ENCODE measurements at places on chromosomes 5 and 9.
A peak's percentile ranks its signal among the peaks of the same experiment; 100 is the strongest.

- no peak for DNase-seq
These were observed 149.4 kb upstream of the MRPS30 start for GRCh38 chr5:44659334-44659733.

GRCh38 chr9:18129809-18130334, 344.1 kb upstream of the ADAMTSL1 start:
- no peak for DNase-seq

DNA sequence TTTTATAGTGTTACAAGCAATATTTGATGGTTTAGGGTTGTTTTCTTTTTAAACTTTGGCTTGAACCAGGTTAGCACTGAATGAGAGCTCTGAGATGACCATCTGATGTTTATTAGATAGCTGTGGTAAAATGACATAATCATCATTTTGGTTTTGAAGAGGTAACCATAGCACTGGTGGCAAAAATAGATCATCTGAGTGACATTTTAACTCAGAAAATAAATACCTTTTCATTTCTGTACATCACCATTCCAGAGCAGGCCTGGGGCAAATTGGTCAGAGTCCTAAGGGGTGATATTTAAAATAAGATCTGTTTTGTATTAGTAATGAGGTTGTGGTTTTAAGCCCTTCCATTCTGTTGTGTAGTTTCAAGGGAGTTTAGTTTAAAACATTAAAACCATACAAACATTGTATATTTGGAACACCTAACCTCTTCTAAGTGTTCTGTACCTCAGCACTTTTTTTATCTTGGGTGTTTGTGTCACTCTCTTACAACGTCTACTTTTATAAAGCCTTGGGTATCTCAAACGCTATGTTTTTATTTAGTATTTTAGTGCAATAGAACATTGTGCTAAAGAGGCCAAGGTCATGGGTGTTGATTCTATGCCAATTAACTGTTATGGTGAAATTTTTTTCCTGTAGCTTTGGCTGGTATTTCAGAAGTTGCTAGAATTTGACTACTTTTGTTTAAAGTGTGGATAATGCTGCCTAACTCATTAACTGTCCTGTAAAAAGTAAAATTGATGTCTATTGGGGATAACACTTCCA, 166.1 kb downstream of the CD180 start:
- DNase-seq, result no peak

GRCh38 chr5:1204693-1205242, 3.4 kb downstream of the SLC6A19 start:
- peak; percentile 8 for DNase-seq

DNA sequence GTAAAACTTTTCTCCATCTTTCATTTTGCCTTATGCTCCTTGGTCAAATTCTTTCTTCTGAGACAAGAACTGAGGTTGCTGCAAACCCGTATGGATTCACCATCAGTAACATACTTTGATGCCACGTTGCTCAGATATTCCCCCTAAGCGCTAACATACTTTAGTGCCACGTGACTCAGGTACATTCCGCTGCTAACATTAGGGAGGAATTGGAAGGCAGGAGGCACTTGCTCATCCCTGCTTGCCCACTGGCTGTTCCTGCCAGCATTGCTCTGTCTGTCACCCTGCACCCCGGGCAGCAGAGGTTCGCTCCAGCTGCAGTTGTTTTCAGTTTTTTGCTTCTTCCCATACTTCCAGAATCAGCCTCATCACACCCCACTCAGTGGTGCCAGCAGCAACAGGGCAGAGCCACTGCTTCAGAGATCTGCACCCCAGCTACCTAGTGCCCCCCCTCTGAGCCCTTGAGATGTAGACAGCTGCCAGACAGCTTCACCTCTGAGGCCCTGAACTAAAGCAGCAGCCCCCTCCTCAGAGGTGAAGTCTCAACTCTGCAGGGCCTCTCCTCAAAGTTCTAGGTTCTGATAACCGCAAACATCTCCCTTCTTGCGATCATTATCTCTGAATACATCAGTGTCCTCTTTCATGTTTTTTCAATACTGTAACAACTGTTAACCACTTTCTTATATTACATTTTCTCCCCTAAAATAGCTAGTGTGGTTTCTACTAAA, 228.0 kb upstream of the KIF2A start:
- no peak for DNase-seq

- DNase-seq, result no peak
These were observed 219.3 kb downstream of the CAAP1 start for GRCh38 chr9:26673261-26673660.

DNA sequence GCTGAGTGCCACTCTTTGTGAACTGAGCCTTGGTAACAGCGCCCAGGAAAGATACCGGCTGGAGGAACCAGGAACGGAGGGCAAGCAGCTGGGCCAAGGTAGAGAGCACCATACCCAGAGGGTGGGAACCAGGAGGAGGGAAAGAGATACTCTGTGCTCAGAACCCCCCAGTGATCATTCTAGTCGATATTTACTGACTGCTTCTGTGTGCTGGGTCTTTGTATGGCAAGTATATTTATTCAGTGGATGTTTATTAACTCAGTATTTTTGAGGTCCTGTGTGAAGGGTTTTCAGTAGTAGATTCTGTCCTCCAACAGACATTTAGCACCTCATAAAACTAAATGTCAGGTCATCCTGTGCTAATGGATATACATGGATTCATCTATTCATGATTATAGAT, 62.3 kb upstream of the RARS1 start:
- no peak for DNase-seq

- DNase-seq, result no peak
These were observed 28.1 kb downstream of the FAM114A2 start for GRCh38 chr5:154010660-154011059.

- DNase-seq, result no peak
These were observed 351.2 kb downstream of the EBF1 start for GRCh38 chr5:158748522-158748921.

GRCh38 chr5:74851684-74852353, 14.4 kb downstream of the FAM169A start:
- DNase-seq, result peak; percentile 63

DNA sequence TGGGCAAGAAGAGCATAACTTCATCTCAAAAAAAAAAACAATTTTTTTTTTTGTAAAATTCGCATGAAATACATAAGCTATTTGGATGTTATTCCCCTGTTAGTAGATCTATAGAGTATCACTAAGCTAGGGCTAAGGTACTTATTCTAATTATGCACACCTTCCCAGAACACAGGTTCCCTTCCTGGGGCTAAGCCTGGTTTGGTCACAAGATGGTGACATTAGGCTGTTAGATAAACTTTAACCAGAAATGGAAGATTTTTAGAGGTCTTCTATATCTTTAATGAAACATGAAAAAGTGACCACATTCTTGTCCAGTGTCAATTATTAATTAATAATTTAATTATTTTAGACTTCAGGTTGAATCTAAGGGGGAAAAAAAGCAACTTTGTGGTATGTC, 433.5 kb downstream of the CDH18 start:
- no peak for DNase-seq

- no peak for DNase-seq
These were observed 11.6 kb downstream of the NDST1 start for GRCh38 chr5:150519560-150519945.
